Osteoblast (primary cell): ENCODE measurements at places on chromosomes 5 and 9. TPM values are rescaled to one million over a fixed set of nuclear protein-coding genes. Genes with fewer than 3 reads are reported as not detected.

Gene PRRX2
- 27.5 and 34.8 TPM in 2 replicates for total RNA-seq

DNA sequence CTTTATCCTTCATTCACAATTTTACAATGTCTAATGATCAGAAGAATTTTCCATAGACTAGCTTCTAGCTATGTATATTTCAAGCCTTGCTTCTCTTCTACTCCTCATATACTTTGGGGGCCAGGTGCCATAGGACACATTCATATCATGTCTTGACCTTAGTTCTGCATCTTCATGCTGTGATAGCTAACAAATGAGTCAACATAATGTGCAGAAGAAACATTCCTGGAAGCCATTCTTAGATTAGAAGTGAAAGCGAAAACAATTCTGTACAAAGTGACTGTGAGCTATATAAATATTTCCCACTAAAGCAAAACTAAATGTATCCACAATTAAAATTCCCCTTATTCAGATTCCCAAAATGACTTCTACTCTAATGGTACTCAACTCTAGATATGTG lies 320.2 kb upstream of the NREP start:
- no peak for DNase-seq

Gene GLRA1
- total RNA-seq = not detected in 2 replicates

- DNase-seq = peak; percentile 88
Observed at GRCh38 chr5:79562351-79563246, 48.7 kb upstream of the HOMER1 start.

DNA sequence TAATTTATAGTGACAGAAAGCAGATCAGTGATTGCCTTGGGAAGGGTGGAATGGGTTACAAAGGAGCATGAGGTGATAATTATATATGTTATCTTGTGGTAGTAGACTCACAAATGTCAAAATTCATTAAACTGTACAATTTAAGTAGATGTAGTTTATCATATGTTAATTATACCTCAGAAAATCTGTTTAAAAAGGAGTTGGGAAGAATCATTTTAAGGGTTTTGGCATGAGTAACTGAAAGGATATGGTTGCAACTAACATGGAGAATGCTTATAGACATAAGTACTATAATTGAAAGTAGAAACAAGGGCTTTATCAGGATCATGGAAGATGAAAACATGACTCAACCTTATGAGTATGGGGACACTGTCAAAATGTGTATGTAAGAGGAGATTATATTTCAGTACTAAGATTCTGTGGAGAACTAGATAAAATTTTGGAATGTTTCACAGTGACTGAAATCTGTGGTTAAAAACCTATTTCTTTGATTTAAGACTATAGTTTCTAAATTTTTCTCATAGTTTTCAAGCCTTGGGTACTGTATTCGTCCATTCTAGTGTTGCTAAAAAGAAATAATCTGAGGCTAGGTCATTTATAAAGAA lies 73.3 kb downstream of the FCHO2 start:
- peak; percentile 34 for DNase-seq

Gene RGP1
- total RNA-seq = 16.5 and 18.5 TPM in 2 replicates

DNA sequence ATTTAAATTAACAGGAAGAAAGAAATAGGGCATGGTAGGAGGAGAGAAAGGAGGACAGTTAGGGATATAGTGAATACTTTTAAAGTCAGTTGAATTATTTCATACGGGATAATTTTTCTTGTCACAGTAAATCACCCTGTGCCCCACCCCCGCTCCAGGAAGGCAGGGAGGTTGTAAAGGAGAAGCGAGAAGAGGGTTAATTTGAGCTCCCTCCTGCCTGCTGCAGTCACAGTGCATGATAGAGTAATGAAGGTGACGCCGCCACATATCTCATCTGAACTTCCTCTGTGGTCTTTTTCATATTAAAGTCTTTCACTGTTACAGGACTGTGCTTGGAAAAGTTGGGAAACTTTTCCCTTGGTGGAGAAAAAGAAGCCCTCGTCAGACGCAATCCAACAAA lies 896 bp upstream of the PCSK5 start:
- no peak for DNase-seq

Gene BNC2
- total RNA-seq = 51.3 and 53.9 TPM in 2 replicates
